ENCODE measurements at places on chromosomes 5 and 9.

- no peak for DNase-seq
These were observed 48.1 kb downstream of the EPB41L4B start for GRCh38 chr9:109272745-109273144.

DNA sequence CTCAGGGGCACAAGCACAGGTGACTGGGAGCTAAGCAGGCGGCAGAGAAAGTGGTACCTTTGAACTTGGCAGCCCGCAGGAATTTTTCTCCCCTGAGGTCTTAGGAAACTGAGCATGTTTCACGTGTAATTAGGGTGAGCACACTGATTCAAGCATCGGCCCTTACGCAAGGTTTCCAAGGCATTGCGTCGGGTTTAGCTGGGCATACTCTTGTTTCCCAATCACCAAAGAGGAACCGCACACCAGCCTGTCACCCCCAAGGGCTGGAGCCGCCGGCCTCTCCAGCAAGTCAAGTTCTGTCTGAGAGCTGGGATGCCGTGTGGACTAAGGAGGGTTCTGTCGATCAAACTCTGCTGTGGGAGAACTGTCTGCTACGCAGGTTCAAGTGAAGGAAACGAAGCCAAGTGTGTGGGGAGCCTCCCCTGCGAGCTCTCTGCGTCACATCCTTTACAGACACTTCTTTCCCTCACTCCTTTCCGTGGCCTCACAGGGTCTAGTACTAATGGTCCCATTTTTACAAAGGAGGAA is 53.0 kb downstream of the ERGIC1 start:
- no peak for DNase-seq

GRCh38 chr9:133518200-133518599 is 6.6 kb downstream of the MYMK start:
- no peak for DNase-seq

DNA sequence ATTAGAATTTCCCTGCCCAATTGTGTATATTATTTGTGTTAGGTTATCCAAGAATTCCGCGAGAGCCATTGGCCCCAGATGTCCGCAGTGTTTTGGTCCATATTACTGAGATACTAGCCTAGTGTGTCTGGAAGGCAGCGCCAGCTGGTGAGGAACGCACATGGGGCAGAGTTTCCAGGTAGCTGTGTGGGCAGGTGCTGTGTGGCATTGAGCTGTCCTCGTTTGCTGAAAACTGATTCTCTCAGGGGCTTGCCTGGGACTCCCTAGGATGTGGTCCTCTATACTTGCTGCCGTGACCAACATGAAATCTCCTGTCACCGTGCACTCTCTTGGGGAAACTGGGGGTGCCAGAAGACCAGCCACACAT is 288.7 kb downstream of the FANCC start:
- no peak for DNase-seq
